ENCODE measurements at places on chromosomes 11 and 22.
A peak's percentile ranks its signal among the peaks of the same experiment; 100 is the strongest.

DNA sequence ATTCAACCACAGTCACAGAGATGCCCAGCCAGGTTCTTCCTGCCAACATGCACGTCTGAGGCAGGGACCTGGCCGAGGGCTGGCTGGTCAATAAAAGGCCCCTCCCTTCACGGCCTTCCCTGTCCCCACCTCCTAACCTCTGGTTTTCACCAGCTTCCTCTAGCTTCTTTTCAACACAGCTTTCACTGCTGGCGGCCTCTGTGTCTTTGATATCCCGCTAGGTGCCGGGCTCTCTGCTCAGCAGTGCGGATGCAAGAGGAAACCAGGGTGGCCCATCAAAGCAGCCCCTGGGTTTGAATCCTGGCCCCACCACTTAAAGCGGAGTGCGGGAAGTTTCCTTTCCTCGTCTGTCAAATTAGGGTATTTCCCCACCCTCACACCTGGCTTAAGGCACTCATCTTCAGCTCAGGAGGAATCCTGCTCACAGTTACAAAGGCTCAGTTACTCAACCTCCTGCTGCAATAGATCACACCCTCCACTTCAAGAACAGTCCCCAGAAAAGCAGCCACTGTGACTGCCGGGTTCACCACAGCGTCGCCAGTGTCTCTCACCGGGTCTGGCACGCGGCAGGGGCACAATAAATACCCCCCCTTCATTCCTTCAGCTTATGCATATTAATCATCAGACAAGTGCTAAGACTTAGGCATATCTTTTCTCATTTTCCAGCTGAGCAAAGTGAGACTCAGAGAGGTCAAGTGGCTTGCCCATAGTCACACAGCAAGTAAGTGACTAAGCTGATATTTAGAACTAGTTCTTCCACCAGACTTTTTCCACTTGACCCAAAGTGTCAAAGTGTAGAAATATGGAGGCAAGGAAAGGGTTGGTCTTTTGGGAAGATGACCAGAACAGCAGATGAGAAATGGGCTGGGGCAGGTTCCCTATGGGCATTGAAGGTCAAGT lies 45.7 kb downstream of the TXN2 start:
- DNase-seq: peak; percentile 62

DNA sequence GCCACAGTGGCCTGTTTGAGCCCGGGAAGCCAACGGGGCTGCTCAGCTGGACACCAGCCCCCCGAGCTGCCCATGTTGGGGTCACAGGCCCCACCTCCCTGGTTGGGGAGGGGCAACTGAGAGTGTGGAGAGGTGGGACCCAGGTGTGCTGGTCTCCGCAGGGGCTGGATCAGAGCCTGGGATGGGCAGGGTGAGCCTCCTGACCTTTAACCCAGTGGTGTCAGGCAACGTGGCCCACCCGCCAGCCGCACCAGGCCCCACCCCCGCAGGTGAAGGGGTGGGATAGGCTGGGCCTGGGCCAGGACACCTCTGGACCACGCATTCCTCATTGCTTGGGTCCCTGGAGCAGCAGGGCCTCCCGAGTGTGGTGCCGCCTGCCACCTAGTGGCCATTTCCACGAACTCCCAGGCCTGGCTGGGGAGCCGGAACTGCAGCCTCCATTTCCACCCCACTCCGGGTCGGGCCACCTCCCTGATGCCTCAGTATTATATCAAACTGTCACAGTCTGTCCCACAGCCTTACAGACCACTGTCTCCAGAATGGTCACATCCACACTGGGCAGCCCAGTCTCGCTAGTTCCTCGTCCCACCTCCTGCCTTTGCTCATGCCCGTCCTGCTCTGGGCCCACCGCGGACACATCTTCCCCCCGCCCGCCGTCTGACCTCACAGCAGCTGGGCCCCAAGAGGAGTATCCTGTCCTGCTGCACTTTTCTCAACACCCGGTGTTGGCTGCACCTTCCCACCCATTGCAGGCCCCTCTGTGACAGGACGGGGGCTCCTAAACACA lies 13.3 kb upstream of the PPP6R3 start:
- DNase-seq: peak; percentile 50

GRCh38 chr11:134742224-134742612 lies 330.2 kb upstream of the B3GAT1 start:
- no peak for DNase-seq

DNA sequence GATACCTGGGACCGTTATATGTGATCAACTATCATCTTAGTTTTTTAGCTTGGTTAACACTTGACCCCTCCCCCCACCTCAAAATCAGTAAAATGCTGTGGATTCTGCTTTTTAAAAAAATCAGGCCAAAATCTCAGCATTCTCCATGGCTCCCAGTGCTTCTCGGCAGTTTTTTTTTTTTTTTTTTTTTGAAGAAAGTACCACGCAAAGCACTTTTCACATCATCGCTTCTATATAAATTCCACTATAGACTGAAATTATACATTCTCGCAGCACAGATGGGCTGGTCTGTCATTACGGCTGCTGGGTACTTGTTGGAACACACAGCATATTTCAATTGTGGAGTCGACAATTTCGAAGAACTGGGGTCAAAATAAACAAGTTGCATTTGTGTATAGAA lies 67.7 kb upstream of the PPARA start:
- no peak for DNase-seq

DNA sequence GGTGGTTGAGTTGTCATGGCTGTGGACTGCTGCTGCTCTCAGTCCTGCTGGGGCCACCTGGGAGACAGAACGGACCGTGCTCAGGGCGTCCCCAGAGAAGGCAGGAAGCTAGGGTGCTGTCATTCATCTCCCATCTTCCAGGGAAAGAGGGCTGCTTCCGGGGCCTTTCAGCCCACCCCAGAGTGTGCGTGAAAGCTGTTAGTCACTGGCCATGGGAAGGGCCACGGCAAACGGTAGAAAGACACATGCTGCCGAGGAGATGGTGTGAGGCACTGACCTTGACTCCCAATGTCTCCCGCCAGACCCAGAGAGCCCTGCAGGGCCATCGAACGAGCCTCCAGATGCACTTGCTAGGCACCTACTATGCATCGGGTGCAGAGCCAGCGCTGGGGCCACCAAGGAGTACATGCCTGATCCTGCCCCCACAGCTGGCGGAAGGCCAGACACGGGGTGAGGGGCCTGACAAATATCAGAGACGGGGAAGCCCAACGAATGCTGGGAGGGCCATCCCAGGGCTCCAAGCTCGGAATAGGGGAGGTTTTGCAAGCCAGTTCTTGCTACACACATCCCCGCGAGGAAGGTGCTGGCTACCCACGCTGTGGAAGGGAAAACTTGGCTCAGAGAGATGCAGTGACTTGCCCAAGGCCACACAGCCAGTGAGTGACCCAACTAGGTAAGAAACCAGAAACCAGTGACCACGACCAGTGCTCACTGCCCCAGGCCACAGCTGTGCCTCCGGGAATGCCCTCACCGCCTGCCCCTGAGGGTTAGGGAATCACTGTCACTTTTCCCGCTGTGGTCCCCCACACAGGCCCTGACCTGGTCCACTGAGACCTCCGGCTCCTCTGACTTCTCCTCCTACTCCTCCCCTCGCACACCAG lies 10.1 kb downstream of the RAC2 start:
- no peak for DNase-seq

GRCh38 chr22:28116219-28116673 lies 197.2 kb upstream of the PITPNB start:
- no peak for DNase-seq

DNA sequence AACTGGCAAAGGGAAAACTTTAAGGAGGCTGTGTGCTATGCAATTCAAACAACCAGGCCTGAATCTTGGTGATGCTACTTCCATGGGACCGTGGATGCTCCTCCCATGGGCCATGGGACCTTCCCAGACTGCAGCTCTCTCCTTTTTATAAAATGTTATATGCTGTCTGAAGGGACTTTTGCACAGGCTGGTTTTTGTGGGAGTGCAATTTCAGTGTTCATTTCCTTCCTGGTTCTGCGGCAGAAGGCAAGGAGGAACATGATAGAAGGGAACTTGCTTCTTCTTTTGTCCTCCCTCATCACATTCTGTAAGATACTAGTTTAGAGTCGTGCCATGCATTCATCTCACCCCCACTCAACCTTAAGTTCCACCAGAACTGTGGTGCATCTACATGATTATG lies 68.9 kb downstream of the C11orf58 start:
- DNase-seq: no peak

DNA sequence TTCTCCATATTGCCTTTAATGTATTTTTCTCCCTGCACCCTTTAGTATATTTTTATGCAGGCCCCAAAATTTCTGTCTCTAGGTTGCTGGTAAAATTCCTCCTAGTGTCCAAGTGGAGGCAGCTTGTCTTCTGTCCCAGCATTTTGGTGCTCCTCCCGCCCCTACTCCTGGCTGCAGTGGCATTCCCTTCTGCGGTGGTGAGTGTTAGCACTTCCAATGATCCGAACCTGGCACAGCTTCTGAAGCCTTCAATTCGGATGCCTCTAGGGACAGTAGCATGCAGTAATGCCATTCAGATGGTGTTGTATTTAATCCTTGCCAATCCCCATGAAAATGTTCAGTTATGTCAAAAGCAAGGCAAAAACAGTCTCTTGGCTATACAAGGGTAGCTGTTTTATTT lies 5.9 kb downstream of the YWHAH start:
- no peak for DNase-seq

DNA sequence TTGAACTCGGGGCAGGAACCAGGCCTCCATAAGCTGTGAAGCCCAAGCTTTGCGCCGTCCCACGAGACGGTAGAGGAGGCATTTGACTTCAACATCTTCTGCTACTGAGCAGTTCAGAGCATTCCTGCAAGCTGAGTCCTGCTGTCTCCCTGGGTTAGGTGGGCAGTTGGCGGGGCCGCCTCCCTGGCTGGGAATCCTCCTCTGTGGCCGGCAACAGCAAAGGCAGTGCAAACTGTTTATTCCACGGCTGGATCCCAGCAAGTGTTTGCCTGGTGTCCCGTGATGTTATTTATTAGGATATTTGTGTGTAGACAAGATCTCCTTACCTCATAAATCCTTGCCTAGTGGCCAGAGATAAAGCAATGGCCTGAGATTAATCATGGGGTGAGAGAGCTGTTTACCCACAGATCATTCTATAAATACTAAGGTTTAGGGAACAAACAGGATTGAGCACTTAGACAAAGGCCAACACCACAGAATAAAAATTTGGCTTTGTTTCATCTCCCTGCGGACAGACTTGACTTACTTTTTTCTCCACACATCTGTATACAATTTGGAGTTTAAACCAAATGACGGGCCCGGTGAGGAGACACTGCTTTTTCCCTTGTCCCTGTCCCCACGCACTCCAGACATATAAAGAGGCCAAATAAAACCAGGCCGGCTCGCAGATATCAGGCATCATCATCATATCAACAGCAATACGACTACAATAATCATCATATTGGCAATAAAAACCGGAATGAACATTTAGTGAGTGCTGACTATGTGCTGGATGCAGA lies 63.4 kb downstream of the NAT10 start:
- no peak for DNase-seq

DNA sequence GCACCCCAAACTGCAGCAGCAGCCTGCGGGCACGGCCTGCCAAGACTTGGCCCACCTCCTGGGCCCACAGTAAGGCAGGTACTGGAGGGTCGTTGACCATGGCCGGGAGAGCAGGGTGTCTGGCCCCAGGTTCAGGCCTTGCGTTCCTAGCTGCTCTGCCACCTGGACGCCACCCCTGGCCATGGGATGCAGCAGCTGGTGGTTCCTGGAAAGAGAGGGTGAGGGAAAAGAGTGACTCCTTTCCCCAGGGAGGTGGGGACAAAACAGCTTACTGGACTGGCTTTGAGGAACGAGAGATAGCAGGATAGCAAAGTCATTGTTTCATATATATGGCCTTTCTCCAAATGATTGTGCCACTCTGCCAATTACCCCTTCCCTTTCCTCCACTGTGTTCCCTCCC lies 1.8 kb downstream of the BSCL2 start:
- peak; percentile 85 for DNase-seq

GRCh38 chr11:84465040-84465439 lies 1162.1 kb downstream of the DLG2 start:
- no peak for DNase-seq

DNA sequence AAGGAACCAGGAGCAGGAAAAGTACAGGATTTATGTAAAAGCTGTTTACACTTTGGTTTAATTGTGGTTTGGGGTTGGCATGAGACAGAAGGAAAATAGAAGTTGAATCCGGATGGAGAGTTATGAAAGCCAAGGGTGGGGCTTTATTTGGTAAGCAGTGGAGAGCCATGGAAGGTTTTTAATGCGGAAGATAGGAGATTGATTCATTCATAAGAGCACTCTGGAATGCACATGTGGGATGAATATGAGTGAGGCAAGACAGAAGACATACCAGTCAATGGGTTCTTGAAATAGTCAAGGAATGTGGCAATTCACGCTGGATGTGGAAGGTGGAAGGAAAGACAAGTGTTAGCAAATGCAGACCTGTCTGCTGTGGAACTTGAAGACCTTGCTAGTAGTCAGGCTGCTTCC lies 9.3 kb upstream of the GLB1L3 start:
- DNase-seq: no peak

- DNase-seq: no peak
These were observed 1.5 kb upstream of the SREBF2 start for GRCh38 chr22:41831383-41831782.

GRCh38 chr11:117750357-117750756 lies 46.7 kb downstream of the DSCAML1 start:
- DNase-seq: no peak

DNA sequence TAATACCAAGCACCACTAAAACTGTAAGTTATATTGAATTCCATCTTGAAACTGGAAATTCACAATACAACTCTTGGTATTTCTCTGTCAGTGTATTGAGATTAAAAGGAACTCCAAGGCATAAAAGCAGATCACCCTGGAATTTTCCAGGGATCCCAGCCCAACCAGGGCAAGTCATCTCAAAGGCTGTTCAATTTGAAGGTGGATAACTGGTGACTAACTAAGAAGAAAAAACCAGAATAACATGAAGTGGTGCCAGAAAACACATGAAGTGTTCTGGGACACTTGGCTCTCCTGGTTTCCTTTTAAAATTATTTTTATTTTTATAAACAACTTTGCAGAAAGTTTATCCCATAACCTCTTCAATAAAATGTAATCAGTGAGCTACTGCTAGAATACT lies 7.8 kb upstream of the BMAL1 start:
- no peak for DNase-seq

DNA sequence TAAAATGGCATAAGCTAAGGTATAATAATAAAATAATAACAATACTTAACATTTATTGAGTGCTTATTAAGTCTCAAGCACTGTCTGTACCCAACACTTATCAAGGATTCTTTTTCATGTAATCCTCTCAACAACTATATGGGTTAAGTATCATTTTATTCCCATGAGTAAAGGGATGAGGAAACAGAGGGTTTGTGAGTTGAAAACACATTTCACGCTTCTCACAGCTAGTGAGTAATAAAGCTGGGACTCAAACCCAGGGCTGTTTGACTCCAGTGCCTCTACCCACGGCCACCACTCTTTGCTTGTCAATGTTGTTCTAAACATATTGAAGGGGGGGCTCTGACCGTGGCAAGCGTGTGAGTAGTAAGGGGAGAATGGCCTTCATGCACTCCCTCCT lies 8.7 kb downstream of the CD3E start:
- no peak for DNase-seq
